ENCODE measurements at places on chromosomes 7 and 10. TPM values are rescaled to one million over a fixed set of nuclear protein-coding genes. Genes with fewer than 3 reads are reported as not detected.

Gene MYH16
- 0.13 TPM for total RNA-seq

Gene INHBA
- total RNA-seq, result 0.51 TPM

Gene WDR86
- not detected for total RNA-seq

Gene GRM3
- total RNA-seq, result not detected

Gene GDI2
- total RNA-seq, result 522 TPM

Gene CACNA2D1
- total RNA-seq, result 7.8 TPM

Gene CYP2E1
- 0.13 TPM for total RNA-seq

Gene DDIT4
- 193 TPM for total RNA-seq

Gene TMEM213
- not detected for total RNA-seq

Gene SP8
- total RNA-seq, result not detected

Gene PON1
- total RNA-seq, result not detected

Gene LOXL4
- 0.51 TPM for total RNA-seq

Gene CFAP43
- under 0.01 TPM for total RNA-seq

Gene SHTN1
- total RNA-seq, result 2.1 TPM

Gene LIPK
- total RNA-seq, result not detected

Gene VPS26A
- 29.4 TPM for total RNA-seq

Gene RAPGEF5
- 171 TPM for total RNA-seq

Gene SLC26A5
- 0.64 TPM for total RNA-seq

Gene WIPF3
- total RNA-seq, result not detected

Gene KIAA1217
- total RNA-seq, result 9.1 TPM

Gene DRGX
- total RNA-seq, result not detected

Gene MINDY4
- 1.3 TPM for total RNA-seq

Gene CYP2C8
- total RNA-seq, result under 0.01 TPM

Gene ZP3
- 2.5 TPM for total RNA-seq

Gene OR2A42
- total RNA-seq, result not detected

Measured in dermis microvascular lymphatic vessel endothelial cell (primary cell).